Prostate gland (tissue), 2 donors: ENCODE measurements at places on chromosomes 1 and 21.

GRCh38 chr1:27149762-27150113, 5.2 kb downstream of the SLC9A1 start:
- no peak for DNase-seq

DNA sequence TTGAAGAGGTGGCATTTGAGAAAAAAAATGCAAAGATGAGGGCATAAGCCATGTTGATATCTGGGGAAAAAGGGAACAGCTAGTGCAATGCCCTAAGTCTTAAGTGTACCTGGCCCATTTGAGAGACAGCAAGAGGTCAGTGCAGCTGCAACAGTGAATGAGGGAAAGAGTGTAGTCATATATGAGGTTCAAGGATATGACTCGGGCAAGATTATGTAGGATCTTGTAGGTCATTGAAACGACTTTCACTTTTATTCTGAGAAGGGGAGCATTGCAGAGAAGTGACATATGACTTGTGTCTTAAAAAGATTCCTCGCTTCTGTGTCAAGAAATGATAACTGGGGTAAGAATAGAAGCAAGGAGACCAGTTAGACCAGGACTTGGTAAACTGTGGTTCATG, 31.0 kb downstream of the NTMT2 start:
- DNase-seq = no peak

GRCh38 chr1:215345766-215346165, 221.3 kb upstream of the KCTD3 start:
- DNase-seq = no peak

DNA sequence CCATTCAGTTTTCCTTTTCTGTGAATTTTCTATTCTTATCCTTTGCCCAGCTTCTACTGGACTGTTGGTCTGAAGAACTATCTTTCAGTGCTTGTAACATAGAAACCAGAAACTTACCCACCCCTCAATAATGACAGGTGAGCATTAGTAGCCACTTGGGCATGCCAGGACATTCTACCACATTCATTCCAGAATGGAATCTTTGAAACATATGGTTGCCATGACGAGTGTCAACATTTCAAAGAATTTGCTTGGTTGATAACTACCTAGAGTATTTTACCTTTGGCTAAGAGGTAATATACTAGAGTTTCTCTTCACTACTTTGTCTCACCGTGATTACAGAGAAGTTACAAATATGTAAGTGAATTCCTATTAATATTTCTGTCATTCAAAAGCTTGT, at the start of gene MROH9:
Gene MROH9, plus strand, starts transcription at position 304 of the 400 bp plus-strand sequence. CDS start 10,023 bp downstream, outside the sequence.
- DNase-seq = no peak

DNA sequence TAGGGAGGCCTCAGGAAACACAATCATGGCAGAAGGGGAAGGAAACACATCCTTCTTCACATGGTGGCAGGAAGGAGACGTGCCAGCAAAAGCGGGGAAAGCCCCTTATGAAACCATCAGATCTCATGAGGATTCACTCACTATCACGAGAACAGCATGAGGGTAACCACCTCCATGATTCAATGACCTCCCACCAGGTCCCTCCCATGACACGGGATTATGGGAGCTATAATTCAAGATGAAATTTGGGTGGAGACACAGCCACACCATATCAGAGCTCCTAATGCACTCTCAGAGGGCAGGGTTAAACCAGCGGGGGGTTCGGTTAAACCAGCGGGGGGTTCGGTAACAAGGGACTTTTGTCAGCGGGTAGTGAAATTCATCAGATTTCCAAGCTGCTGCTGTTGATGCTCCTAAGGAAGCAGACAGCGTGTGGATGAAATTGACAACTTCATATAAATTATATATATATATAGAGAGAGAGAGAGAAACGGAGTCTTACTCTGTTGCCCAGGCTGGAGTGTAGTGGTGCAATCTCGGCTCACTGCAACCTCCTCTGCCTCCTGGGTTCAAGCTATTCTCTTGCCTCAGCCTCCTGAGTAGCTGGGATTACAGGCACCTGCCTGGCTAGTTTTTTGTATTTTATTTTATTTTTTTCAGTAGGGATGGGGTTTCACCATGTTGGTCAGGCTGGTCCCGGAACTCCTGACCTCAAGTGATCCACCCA, 4.2 kb downstream of the CSTB start:
- no peak for DNase-seq

DNA sequence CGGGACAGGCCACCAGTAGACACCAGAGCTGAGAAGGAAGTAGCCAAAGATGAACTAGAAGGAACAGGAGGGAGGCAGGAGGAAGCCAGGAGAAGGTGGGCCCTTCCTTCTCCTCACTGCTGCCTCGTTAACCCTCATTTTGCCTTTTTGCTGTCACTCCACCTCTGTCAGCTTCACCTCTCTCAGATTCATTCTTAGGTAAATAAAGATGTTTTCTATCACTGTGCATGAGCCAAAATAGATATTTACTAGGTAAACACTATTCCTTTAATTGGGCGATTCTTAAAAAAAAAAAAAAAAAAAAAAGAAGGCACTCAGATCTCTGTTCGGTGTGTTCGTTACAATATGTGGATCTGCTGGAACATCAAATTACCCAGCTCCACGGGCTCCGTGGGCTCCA, 112.3 kb downstream of the GLUL start:
- no peak for DNase-seq

- DNase-seq = no peak
These were observed 401.5 kb downstream of the NPHP4 start for GRCh38 chr1:5590717-5591116.

DNA sequence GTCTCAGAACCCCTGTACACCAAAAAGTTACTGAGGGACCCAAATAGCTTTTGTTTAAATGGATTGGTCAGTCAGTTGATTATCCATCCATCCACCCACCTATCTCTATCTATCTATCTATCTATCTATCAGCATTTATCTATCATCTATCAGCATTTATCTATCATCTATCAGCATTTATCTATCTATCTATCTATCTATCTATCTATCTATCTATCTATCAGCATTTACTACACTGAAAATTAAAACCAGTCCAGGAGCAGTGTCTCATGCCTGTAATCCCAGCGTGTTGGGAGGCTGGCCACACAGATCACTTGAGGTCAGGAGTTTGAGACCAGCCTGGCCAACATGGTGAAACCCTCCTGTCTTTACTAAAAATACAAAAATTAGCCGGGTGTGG, 47.1 kb downstream of the CLSTN1 start:
- no peak for DNase-seq

GRCh38 chr21:39161064-39161463, 22.2 kb downstream of the PSMG1 start:
- no peak for DNase-seq
